Activated effector memory CD4-positive, alpha-beta T cell treated with anti-CD3 and anti-CD28 coated beads, Interleukin-2, amount 50 U/mL, for 16 hours (primary cell): ENCODE measurements at places on chromosomes 2 and 18.

- no peak for DNase-seq
Observed at GRCh38 chr2:215870088-215870490, 143.3 kb downstream of the MREG start.

DNA sequence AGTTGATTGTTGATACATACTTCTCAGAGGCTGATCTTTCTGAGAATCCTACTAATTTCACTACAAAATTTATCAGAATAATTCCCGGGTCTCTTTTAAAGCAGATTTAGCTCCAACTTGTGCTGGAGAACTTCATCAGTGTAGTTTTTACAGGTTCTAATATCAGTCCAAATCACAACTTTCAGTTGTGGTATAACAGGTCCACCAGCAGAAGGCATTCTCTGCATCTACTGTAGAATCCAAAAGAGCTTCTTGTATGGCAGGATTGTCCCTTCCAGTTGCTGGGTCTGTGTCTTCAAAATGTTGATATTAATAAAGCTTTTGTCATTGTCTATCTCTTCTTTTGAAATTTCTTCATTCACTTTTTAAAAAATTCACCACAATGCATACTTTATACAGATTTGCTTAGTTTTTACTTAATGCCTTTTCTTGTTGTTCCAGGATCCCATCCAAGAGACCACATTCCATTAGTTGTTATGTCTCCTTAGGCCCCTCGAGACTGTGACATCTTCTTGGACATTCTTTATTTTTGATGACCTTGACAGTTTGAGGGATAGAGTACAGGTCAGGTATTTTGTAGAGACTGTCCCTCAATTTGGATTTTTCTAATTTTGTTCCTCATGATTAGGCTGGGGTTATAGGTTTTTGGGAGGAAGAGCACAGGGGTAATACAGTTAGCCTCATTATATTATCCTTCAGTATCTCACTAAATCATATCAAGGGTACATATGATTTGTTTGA is 490.5 kb upstream of the MEX3C start:
- no peak for DNase-seq

DNA sequence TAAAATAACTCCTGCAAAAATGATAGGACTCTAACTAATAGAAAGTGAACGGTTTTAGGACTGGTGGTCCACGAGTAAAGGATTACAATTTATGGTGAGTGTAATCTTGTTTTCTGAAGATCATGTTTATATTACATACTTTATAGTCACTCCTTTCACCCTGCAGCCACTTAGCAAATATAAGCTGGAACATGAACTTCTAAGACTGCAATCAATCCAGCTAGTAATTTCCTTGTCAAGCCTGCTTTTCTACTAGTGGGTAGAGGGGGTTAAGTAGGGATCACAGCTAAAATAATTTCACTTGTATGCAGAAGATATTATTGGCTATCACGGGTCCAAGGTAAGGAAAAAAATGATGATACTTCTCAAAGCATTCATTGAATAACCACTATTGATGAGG is 125.5 kb upstream of the NETO1 start:
- DNase-seq: no peak

DNA sequence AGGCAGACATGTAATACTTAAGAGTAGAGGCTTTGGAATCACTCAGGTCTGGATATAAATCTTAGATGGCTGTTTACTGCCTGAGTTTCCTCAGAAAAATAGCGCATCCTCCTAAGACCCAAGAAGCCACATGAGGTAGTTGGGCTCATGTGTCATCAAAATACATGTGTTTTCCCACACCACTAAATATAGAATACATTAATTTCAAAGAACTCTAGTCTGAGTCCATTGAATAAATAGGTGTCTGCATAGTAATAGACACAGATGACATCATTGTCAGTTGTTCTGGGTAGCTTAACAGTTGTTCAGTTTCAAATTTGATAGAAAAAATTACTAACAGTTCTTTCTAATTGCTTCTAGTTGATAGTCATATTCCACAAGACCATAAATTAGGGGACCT is 9.6 kb downstream of the PPP1R1C start:
- DNase-seq: no peak

DNA sequence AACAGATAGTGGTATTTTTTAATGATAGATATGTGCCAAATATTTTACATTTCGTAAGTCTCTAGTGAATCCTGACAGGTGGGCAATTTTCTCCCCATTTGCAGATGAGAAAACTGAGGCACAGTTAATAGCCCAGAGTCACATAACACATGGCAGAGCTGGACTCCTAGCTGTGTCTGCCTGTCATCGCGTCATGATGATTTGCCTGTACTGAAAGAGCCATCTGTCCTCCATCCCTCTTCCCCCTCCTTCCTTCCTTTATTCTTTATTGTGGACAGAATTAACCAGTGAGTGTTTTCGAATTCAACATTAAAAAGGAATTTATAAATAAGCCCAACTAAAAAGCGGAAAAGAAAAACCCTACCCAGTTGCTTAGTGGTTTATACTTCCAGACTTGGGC is 3.2 kb downstream of the DNAJB2 start:
- no peak for DNase-seq

- no peak for DNase-seq
Observed at GRCh38 chr2:132477962-132478361, 61.4 kb downstream of the GPR39 start.

DNA sequence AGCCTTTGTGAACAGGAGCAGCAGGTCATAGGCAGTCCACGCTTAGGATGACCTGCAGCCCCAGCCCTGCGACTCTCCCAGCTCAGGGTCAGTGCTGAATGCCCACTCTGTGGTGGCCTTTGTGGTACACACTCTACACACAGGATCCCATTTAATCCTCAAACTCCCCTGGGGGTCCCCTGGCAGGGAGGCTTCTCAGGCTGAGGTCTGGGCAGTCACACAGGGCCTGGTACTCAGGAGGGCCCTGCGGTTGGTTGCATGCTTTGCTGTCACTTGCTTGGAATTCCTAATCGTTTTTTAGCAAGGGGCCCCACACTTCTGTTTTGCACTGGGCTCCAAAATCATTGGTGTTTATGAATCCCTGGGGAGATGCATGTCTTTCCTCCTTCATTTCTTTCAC is 113.0 kb downstream of the EML6 start:
- no peak for DNase-seq

DNA sequence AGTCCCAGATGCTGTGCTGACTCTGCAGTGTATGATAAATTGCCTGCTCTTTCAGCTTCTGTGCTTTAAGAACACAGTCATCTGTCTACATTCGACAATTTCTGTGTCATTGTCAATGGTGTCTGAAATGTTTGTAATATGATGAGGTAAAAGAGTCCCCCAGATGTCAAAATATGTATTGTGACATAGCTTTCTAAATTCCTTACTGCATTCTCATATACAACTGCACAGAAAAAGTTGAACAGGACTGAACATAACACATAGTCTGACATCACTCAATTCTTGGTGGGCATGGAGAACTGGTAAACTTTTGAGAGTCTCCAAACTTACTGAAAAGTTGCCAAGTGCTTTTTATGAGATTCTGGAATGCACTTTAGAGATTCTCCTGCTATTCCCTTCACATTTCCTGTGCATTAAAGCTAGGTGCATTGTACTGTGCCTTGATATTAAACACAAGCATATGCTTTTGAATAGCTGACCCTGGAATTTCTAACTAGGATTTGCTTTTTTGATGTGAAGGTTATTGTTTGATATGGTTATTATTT is 48.1 kb upstream of the ARHGAP28 start:
- no peak for DNase-seq

- DNase-seq: no peak
Observed at GRCh38 chr2:137672989-137673552, 291.2 kb upstream of the HNMT start.

GRCh38 chr18:22977847-22978701 is 44.9 kb downstream of the RBBP8 start:
- DNase-seq: no peak

DNA sequence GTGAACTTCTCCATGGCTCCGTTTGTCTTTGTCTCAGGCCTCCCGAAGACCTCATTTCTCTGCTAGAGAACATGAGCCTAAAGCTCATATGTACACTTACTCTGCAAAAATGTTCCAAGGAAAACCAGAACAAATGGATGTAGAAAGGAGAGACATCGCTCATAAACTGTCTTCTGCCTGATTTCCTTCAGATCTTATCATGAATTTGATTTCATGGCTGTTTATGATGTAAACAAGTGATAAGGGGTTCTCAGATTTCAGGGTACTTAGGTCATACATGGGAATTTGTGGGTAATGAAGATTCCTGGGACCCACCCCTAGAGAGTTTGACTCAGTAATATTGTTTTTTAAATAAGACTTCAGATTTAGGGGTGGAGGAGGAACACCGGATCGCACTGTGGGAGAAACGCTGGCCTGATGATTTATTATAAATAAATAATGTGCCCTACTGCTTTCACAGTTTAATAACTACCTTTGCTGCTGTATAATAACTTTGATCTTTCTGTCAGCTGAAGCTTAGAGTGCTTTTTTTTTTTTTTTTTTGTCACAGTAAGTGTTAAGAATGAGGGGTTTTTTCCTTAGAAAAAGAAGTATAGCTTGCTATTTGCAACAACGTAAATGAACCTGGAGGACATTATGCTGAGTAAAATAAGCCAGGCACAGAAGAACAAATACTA is 14.9 kb downstream of the AOX1 start:
- no peak for DNase-seq

DNA sequence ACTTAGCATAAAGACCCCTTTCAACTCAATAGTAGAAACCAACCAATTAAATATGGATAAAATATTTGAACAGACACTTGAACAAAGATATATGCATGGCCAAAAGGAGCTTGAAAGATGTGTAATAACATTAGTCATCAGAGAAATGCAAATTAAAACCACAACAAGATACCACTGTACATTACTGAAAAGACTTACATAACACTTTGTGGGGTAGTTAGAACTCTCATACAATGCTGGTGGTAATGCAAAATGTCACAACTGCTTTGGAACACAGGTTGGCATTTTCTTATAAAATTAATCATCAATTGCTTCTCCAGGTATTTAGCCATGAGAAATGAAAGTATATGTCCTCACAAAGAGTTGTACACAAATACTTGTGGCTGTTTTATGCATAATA is 60.7 kb downstream of the TTC27 start:
- no peak for DNase-seq

GRCh38 chr2:201880993-201881611 is 74.8 kb downstream of the CDK15 start:
- DNase-seq: no peak

DNA sequence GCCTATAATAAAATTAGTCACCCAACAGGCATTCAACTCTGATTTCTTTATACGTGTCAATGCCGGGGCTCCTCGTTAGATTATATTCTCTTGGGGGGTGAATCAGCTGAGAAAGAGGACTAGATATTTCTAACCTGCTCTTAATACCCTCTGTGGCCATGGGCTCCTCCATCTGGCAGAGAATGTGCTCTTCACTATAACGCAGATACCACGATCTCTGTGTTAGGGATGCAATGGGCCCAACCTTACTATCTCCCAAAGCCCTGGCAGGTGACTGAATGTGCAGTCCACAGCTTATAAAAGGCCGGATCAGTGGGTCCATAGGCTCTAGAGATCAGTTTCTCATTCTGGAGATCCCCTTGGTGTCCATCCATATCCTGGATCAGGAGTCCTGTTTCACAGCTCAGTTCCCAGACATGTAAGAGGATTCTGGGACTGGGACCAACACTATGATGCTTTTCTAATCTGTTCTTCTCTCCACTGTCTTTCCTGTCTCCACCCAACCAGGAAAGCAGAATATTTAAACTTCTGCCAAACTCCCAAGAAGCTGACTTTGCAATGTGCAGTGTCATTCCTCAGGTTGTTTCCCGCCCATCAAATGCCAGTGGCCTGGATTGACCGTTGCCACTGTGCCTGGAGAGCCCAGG is 71.4 kb upstream of the CELF4 start:
- DNase-seq: no peak

GRCh38 chr2:120546048-120546864 is 189.4 kb upstream of the GLI2 start:
- DNase-seq: no peak

- no peak for DNase-seq
Observed at GRCh38 chr18:4641771-4642368, 186.8 kb upstream of the DLGAP1 start.

GRCh38 chr2:23386339-23387220 is 1.6 kb downstream of the KLHL29 start:
- DNase-seq: no peak
